Ovary (tissue), 10 donors: ENCODE measurements at places on chromosomes 12 and 14.

DNA sequence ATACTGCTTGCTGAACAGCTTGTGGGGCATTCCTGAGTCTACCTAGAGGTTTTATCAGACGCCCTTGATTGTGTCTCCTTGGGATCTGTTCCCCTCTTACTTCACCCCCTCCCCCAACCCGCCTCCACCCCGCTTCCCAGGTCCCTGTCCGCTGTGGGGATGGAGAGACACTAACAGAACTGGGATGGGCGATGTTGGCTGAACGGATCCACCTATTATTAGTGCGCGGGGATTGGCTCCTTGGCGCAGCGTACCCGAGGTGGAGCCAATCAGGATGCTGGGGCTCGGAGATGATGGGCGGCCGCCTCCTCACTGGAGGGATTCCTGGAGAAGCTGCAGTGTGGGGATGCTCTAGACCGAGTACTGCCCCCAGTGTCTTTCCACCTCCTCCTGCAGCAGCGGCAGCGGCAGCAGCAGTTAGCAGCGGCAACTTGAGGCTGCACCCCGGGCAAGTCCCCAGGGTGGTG lies at the start of gene SYT1:
Gene SYT1 (plus strand): TSS at position 372 of the 467 bp plus-strand sequence.
- H3K4me3 ChIP-seq = peak within 1 kb of the TSS; percentile 60
- no peaks in the 10 kb centered on the region for H3K4me1 ChIP-seq
- H3K27ac ChIP-seq = peak within 1 kb of the TSS; percentile 71

- no peaks in the 10 kb centered on the region for H3K4me1 ChIP-seq
- no peak overlapping the region for H3K4me3 ChIP-seq
These were observed 183.2 kb downstream of the GRIN2B start for GRCh38 chr12:13798162-13798561.

DNA sequence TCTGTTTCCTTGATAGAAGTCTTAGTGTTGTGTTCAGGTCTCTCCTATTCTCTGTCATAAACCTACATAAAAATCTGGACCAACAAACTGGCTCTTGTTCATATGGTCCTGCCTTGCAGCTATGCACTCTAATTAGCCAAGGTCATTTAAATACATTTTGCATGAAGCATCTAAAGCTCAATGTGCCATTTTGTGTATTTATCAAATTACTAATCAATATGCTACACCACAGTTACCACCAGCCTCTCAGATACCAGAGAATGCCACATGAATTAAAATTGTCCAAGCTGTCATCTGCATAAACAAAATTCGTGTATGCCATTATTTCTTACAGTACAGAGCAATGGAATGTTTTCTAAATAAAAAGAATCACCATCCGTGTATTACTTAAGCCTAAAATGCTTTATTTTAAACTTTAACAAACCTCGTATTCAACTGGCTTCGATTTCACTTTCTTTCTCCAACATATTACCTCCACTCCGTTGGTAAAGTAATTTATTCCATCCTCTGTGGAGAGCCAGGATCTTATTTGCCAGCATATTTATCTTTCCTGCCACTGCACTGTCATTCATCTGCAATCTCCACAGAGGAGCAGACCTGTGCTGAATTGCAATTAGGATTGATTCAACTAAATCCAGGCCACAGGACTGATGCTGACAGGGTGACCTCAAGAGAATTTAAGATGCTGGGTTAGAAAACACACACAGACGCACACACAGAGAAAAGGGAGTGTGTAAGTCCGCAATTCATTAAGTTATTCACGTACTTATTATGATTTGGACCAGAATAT lies 284.1 kb upstream of the FOXG1 start:
- H3K36me3 ChIP-seq = no peaks in the 10 kb centered on the region
- H3K4me1 ChIP-seq = no peaks in the 10 kb centered on the region
- no peak overlapping the region for H3K27ac ChIP-seq
- DNase-seq = no peak
- no peak overlapping the region for H3K4me3 ChIP-seq

- no peaks in the 10 kb centered on the region for H3K27me3 ChIP-seq
- DNase-seq = no peak
- H3K36me3 ChIP-seq = no peaks in the 10 kb centered on the region
These were observed 1133.4 kb upstream of the SEL1L start for GRCh38 chr14:82667006-82667405.
